Fibroblast of lung (primary cell): ENCODE measurements at places on chromosomes 6 and 20. TPM values are rescaled to one million over a fixed set of nuclear protein-coding genes. Genes with fewer than 3 reads are reported as not detected.

DNA sequence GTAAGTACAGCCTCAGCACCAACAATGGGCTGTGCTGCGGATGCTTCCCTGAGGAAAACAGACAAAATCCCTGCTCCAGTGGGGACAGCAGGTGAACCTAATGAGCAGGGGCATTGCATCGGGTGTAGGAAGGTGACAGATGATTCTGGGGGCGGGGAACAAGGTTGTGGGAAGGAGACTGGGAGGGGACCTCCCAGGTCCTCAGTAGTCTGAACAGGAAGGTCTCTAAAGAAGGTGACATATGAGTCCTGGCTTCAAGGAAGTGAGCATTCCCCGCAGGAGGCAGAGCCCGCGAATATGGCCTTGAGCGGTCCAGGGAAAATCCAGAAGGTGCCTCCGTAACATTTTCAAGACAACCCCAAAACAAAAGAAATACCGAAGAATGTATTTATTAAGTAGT is 19.4 kb downstream of the ULBP1 start:
- no peak overlapping the region for H3K4me3 ChIP-seq
- DNase-seq = no peak
- no peaks in the 10 kb centered on the region for H3K4me1 ChIP-seq
- H3K27me3 ChIP-seq = peaks cover 34% of the 10 kb centered on the region

- H3K27ac ChIP-seq = no peak overlapping the region
- DNase-seq = no peak
- no peak overlapping the region for H3K4me3 ChIP-seq
- H3K36me3 ChIP-seq = no peaks in the 10 kb centered on the region
- H3K4me1 ChIP-seq = no peaks in the 10 kb centered on the region
These were observed 128.4 kb downstream of the SYCP2 start for GRCh38 chr20:59804871-59805665.

- H3K27ac ChIP-seq = no peak overlapping the region
- no peaks in the 10 kb centered on the region for H3K27me3 ChIP-seq
- H3K36me3 ChIP-seq = no peaks in the 10 kb centered on the region
- H3K4me1 ChIP-seq = no peaks in the 10 kb centered on the region
These were observed 75.7 kb upstream of the UST start for GRCh38 chr6:148671085-148671484.

The C4B gene
- total RNA-seq = 19.0 and 43.9 TPM in 2 replicates
